ENCODE measurements at places on chromosomes 2 and 18. TPM values are rescaled to one million over a fixed set of nuclear protein-coding genes. Genes with fewer than 3 reads are reported as not detected.

DNA sequence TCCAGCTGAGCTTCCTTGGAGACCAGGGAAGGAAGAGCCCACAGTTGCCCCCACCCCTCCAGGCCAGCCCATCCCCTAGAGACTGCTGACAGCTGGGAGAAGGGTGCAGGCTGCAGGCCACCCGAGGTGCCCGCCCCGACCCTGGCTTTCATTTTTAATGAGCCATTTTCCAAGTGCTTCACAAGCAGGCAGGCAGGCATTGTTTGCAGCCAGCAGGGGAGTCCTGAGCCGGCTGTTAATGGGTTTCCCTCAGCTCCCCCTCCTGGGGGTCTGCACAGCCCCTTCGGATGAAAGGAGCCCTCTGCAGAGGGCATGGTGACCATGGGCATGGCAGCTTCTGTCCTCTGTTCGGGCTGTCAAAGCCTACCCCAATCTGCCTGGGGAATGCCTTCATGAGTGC lies 94.5 kb downstream of the ZBTB7C start:
- no peaks in the 10 kb centered on the region for H3K27me3 ChIP-seq
- H3K36me3 ChIP-seq, result no peaks in the 10 kb centered on the region
- no peak for DNase-seq
- H3K27ac ChIP-seq, result no peak overlapping the region

DNA sequence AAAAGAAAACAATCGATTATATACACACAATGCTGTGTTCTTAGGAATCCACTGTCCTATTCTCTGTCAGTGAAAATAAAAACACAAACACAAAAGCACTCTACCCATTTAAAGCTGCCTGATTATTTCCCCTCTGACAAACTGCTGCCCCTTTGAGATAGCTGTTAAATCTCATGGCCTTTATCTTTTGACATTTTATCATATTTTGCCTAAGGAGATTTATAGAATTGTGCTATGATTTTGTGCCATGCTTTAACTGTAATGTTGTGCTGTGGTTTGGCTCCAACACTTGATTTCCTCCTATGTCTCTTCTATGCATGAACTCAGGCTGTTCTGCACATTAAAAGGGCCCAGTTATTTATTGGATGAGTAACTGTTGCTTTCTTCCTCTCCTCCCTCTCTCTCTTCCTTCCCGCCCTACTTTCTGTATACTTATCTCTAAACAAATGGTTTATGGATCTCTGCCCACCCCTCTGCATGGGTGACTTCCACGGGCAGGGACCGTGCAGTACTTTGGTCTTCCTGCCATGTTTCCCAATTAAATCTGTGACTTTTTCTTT lies 1096.6 kb downstream of the TSN start:
- no peaks in the 10 kb centered on the region for H3K27me3 ChIP-seq
- no peaks in the 10 kb centered on the region for H3K4me1 ChIP-seq
- no peak for DNase-seq
- H3K36me3 ChIP-seq, result no peaks in the 10 kb centered on the region
- no peak overlapping the region for H3K4me3 ChIP-seq
- H3K27ac ChIP-seq, result no peak overlapping the region

- H3K27ac ChIP-seq, result no peak overlapping the region
- no peaks in the 10 kb centered on the region for H3K36me3 ChIP-seq
- H3K27me3 ChIP-seq, result no peaks in the 10 kb centered on the region
- H3K4me1 ChIP-seq, result no peaks in the 10 kb centered on the region
- no peak overlapping the region for H3K4me3 ChIP-seq
These were observed 17.9 kb downstream of the KCNG2 start for GRCh38 chr18:79815657-79816056.

DNA sequence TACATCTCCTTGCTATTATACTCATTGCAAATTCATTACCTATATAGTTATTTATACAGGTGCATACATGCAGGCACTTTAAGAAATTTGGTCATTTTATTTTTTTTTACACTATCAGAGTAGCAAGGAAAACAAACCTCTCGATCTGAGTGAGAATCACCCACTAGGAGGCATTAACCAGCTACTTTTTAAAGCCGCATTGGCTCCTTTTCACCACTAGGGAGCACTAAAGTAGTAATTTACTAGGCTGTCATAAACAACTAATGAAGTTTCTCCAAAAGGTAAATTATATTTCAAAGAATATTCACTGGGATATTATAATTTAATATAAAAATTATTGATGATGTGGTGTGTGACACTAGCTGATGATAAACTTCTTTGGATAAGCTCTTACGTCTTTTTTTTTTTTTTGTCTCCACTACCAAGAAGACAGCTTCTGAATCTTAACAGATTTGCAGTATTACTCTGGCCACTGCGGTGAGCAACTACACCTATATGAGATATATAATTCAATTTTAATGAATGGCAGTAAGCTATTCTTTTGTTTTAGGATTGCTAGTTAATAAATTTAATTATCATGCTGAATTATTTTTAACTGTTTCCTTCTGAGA lies 101.9 kb downstream of the NOL4 start:
- H3K4me3 ChIP-seq, result no peak overlapping the region
- H3K4me1 ChIP-seq, result no peaks in the 10 kb centered on the region
- H3K36me3 ChIP-seq, result no peaks in the 10 kb centered on the region
- H3K27ac ChIP-seq, result no peak overlapping the region
- peaks cover 2% of the 10 kb centered on the region for H3K27me3 ChIP-seq
- no peak for DNase-seq

The MAB21L4 gene
- total RNA-seq, result not detected

DNA sequence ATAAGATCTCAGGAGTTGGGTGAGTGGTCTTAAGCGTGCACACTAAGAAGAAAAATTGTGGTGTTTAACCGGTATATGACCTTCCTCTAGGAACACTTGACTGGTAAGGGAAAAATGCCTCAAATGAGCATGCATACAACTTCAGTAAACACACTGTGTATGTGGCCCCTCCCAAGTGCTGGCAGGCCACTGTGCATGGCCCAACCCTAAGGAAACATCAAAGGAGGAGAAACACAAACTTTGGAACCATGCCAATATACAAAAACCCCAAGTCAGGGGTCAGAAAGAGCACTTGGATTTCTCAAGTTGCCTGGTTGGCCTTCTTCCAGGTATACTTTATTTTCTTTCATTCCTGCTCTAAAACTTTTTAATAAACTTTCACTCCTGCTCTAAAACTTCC lies 308.9 kb upstream of the LRRTM4 start:
- no peak overlapping the region for H3K4me3 ChIP-seq
- peaks cover 15% of the 10 kb centered on the region for H3K36me3 ChIP-seq
- H3K4me1 ChIP-seq, result no peaks in the 10 kb centered on the region
- H3K27me3 ChIP-seq, result no peaks in the 10 kb centered on the region

GRCh38 chr2:160126315-160126714 lies 63.9 kb upstream of the PLA2R1 start:
- H3K4me1 ChIP-seq, result no peaks in the 10 kb centered on the region
- peaks cover 2% of the 10 kb centered on the region for H3K27me3 ChIP-seq
- H3K36me3 ChIP-seq, result no peaks in the 10 kb centered on the region
- H3K27ac ChIP-seq, result no peak overlapping the region

The ORMDL1 gene
- total RNA-seq, result 51.6 TPM

Measured in H1 (cell line).